Cortex of kidney (tissue), 1 donor: ENCODE measurements at places on chromosomes 16 and 17.

DNA sequence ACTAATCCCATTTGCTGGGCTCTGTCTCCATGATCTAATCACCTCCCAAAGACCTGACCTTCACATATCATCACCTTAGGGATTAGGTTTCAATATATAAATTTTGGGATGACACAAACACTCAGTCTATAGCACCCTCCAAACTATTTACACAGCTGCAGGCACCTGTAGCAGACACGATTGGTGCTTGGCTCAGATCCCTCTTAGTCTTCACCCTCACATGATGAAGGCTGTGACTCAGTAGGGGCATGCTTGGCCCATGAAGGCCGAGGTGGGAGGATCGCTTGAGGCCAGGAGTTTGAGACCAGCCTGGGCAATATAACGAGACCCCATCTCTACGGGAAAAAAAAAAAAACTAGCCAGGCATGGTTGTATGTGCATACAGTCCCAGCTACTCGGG lies 73.5 kb downstream of the HS3ST2 start:
- no peak for DNase-seq

GRCh38 chr17:45388604-45389325 lies 43.9 kb downstream of the ARHGAP27 start:
- DNase-seq, result no peak

GRCh38 chr16:87707097-87707496 lies 58.7 kb downstream of the KLHDC4 start:
- DNase-seq, result no peak

DNA sequence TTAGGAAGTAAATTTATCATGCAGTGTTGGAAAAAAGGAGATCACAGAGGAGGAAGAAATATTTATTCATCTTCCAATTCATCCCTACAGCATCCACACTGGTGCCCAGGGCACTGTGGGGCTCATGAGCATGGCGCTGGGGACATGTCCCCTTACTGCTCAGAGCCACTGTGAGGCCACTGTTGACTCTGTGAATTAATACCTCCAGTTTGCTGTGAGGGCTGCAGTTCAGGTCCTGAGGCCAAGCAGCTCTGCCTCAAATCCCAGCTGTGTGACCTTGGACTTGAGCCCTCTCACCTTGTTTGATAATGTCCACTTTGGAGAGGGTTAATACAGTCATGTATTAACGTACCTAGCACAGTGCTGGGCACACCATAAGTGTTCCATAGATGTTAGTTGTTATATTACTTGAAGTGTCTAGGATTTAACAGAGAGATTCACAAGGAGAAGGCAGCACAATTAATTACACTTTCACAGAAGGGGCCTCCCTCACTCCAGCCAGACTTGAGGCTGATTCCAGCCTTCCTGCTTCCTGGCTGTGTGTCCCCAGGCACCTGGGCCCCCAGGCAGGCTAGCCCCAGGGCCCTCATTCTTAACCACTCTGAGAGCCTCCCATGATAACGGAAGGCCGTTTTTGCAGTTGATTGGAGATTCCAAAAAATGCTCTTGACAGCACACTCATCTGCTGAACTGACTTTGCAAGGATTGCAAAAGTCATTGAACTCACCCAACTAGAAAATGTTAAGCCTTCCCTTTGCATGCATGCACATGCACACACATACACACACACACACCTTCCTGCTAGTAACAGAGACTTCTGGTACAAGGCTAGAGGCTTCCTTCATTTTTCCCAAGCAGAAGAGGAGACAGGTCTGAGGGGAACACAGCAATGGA lies 29.4 kb downstream of the KATNIP start:
- no peak for DNase-seq

DNA sequence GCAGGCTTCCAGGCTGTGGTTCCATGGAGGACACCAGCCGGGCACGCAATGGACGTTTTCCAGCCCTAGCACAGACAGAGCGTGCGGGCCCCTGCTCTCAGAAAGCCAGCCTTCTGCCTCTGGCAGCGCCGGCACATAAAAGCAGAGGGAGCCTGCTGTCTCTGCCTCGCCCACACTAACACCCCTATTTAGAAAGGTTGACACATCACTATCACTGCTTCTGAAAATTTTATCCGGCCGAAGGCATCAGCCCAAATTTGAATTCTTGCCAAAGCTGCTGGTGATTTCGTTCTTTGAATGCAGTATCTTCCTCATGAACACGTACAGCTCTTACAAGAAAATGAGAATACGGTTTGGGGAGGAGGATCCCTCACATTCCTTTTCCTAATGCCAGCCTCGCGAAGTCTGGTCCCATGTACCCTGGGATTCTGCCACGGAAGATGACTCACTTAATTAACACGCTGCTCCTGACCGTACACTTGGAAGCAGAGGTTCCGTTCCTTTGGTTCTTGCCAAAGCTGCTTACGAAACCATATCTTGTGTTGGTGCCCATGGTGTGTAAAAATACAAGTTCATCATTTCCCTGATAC lies 1.3 kb upstream of the RAB11FIP3 start:
- DNase-seq, result no peak

GRCh38 chr17:61284174-61284573 lies 115.5 kb upstream of the TBX2 start:
- no peak for DNase-seq

- DNase-seq, result no peak
Measured at GRCh38 chr16:3791701-3792100, 74.4 kb upstream of the TRAP1 start.
